GM23248 (cell line): ENCODE measurements at places on chromosomes 2 and 18. TPM values are rescaled to one million over a fixed set of nuclear protein-coding genes. Genes with fewer than 3 reads are reported as not detected.

CRYGC gene
- not detected in 2 replicates for total RNA-seq

SFXN5 gene
- 16.4 and 17.1 TPM in 2 replicates for total RNA-seq

TMEM185B gene
- total RNA-seq = 32.0 and 40.6 TPM in 2 replicates

ARMC9 gene
- total RNA-seq = 15.1 and 17.7 TPM in 2 replicates

NOL4 gene
- not detected in 2 replicates for total RNA-seq

SKOR2 gene
- total RNA-seq = not detected in 2 replicates

CDK15 gene
- total RNA-seq = 1.3 and 3.2 TPM in 2 replicates

HOXD3 gene
- total RNA-seq = 3.2 and 5.2 TPM in 2 replicates

CDH7 gene
- not detected in 2 replicates for total RNA-seq

TCF23 gene
- total RNA-seq = not detected in 2 replicates

DNER gene
- 0.65 TPM in 1 of 2 replicates, not detected in the other for total RNA-seq

RTTN gene
- total RNA-seq = 19.3 and 23.6 TPM in 2 replicates

PRPF40A gene
- 72.1 and 86.1 TPM in 2 replicates for total RNA-seq

SPATA3 gene
- total RNA-seq = not detected in 2 replicates

SLC5A7 gene
- not detected in 2 replicates for total RNA-seq

THSD7B gene
- not detected in 2 replicates for total RNA-seq

HOXD4 gene
- total RNA-seq = 2.5 and 7.8 TPM in 2 replicates

DLGAP1 gene
- total RNA-seq = 0.22 TPM in 1 of 2 replicates, not detected in the other

HOXD11 gene
- total RNA-seq = 28.4 and 31.6 TPM in 2 replicates

BOK gene
- 36.0 and 46.6 TPM in 2 replicates for total RNA-seq

IL1B gene
- 0.86 and 3.8 TPM in 2 replicates for total RNA-seq

NYAP2 gene
- total RNA-seq = not detected in 2 replicates

CDH19 gene
- not detected in 2 replicates for total RNA-seq

PELI1 gene
- total RNA-seq = 2.1 and 7.8 TPM in 2 replicates

ITGB6 gene
- total RNA-seq = not detected in 2 replicates

REEP1 gene
- not detected in 2 replicates for total RNA-seq

CD8B2 gene
- total RNA-seq = not detected in 2 replicates

TGFBRAP1 gene
- total RNA-seq = 9.0 and 11.3 TPM in 2 replicates

KCNG2 gene
- total RNA-seq = not detected in 2 replicates

PPP1R7 gene
- 44.6 and 53.1 TPM in 2 replicates for total RNA-seq

UCN gene
- total RNA-seq = not detected in 2 replicates

REG3A gene
- not detected in 2 replicates for total RNA-seq

KHK gene
- not detected in 2 replicates for total RNA-seq

TMEM127 gene
- 43.6 and 46.8 TPM in 2 replicates for total RNA-seq

ASIC4 gene
- total RNA-seq = 0.13 and 0.43 TPM in 2 replicates

CD207 gene
- not detected in 2 replicates for total RNA-seq

RNU2-63P gene
- not detected in 2 replicates for total RNA-seq

RAB10 gene
- 86.7 and 97.4 TPM in 2 replicates for total RNA-seq

KIF3C gene
- 7.2 and 18.2 TPM in 2 replicates for total RNA-seq

SCN7A gene
- not detected in 2 replicates for total RNA-seq

ANO7 gene
- total RNA-seq = 0.22 and 0.38 TPM in 2 replicates

UGT1A9 gene
- total RNA-seq = not detected in 2 replicates

KIF1A gene
- under 0.01 TPM in 1 of 2 replicates, not detected in the other for total RNA-seq

GPR35 gene
- 0.25 TPM in 1 of 2 replicates, not detected in the other for total RNA-seq
